ENCODE measurements at places on chromosomes 16 and 17.

- no peak for DNase-seq
Measured at GRCh38 chr16:3094289-3095027, 4.6 kb downstream of the ZSCAN10 start.

- no peak for DNase-seq
Measured at GRCh38 chr17:78725448-78726021, 56.5 kb downstream of the CYTH1 start.

DNA sequence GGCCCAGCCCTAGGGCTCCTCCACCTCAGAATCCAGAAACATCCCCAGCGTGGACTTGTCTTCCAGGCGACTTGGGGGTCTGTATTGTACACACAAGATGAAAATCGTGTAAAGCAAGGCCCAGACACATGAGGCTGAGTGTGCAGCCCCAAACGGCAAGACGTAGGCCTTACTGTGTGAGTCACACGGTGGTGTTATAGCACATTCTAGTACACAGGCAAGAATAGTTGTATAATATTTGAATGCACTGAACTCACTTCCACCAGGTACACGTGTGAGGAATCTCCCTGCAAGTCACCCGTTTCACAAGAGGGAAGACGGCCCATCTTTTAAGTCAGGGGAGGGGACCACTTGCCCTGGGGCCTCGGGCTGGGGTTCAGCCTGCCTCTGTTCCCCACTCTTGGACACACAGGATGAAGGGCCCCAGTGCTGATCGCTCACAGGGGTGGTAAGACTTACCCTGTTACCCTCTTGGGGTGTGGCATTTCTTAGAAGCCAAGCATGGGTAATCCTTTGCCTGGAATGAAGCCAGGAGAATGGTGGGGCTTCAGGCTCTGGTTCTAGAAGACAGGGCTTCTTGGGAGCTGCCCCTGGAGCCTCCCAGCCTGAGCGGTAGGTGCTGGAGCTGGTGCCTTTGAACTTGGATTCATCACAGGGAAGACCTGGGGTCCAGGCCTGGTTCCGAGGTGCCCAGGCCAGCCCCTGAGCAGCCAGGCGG is 71.3 kb downstream of the SREBF1 start:
- no peak for DNase-seq

DNA sequence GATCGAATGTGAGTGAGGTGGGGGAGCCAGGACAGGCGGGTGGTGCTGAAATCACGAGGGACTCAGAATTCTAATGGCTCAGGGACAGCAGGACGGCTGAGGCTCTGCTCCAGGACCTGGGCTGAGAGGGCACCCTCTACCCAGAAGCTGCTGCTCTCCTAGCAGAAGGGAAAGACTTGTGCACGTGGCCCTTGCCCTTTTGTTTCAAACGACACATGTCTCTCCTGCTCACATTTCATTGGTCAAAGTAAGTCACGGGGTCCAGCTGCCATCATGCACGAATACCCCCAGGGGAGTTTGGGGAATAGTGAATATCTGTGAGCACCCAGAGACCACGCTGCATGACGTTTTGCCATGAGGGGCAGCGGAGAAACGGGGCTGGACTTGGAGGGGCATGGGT is 73.2 kb downstream of the RTN4RL1 start:
- DNase-seq, result no peak

DNA sequence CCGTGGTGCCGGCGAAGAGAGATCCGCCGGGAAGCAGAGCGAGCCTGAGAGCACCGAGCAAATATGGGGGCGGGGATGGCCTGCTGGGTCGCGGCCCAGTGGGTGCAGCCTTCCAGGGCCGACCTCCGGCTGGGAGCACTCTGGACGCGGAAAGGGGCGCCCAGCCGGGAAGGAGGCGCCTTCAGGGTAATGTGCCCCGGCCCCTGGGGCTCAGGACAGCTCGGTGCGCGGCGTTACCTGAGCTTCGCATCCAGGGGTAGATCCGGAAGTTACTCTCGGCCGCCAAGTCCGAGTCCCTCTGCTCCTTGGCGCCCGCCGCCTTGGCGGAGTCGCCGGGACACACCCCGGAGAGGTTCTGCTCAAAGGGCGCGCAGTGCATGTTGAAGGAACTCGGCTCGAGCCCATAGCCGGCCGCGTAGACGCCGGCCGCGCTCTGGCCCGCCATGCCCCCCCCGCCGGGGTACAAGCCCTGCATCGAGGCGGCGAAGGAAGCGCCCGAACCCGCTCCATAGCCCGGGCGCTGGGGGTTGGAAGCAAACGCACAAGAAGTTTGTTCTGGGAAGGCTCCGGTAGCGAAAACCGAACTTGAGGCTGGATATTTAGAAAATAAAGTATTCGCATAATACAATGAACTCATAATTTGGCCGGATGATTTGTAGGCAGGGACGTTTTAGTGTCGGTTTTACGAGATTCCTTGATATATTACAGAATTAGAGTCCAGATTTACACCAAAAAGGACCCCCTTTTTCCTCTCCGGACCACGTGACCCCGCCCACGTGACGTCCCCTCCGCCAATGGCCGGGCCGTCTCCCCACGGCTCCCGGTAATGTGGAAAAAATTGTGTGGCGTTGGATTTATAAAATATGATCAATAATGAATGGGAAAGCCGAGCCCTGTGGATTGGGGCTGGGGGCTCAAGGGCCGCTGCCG is at the start of gene HOXB7:
Gene HOXB7, minus strand, starts transcription at position 736 of the 930 bp plus-strand sequence. Its CDS starts 99 bp downstream, at position 637.
- DNase-seq, result no peak

DNA sequence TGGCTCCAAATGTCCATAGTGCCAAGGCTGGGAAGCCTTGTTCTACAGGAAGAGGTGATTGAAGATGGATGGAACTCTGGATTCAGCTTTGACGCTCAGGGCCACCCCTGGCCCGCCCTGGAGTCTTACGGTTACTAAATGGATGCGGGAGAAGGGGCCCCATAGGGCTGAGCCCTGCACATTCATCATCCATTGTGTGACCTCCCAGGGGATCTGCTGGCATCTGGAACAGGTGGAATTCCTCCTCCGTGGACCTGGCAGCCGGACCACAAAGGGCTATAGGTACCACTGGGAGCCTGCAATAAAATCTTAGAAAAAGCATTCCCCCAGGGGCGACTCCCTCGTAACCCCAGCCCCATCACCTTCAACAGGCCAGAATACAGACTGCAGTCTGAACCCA is 81.4 kb upstream of the NOL11 start:
- no peak for DNase-seq

DNA sequence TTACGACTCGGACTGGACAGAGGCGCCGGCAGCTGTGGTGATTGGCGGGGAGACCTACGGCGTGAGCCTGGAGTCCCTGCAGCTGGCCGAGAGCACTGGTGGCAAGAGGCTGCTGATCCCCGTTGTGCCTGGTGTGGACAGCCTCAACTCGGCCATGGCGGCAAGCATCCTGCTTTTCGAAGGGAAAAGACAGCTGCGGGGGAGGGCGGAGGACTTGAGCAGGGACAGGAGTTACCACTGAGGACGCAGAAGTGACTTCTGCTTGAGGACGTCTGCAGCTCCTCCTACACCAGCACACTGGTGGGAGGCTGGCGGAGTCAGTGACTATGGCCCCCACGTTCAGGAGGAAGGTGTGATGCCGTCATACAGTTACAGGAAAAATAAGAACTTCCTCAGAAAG is 9.7 kb downstream of the MRM3 start:
- DNase-seq, result no peak

- no peak for DNase-seq
Measured at GRCh38 chr17:7383742-7384488, 3.0 kb downstream of the TNK1 start.

DNA sequence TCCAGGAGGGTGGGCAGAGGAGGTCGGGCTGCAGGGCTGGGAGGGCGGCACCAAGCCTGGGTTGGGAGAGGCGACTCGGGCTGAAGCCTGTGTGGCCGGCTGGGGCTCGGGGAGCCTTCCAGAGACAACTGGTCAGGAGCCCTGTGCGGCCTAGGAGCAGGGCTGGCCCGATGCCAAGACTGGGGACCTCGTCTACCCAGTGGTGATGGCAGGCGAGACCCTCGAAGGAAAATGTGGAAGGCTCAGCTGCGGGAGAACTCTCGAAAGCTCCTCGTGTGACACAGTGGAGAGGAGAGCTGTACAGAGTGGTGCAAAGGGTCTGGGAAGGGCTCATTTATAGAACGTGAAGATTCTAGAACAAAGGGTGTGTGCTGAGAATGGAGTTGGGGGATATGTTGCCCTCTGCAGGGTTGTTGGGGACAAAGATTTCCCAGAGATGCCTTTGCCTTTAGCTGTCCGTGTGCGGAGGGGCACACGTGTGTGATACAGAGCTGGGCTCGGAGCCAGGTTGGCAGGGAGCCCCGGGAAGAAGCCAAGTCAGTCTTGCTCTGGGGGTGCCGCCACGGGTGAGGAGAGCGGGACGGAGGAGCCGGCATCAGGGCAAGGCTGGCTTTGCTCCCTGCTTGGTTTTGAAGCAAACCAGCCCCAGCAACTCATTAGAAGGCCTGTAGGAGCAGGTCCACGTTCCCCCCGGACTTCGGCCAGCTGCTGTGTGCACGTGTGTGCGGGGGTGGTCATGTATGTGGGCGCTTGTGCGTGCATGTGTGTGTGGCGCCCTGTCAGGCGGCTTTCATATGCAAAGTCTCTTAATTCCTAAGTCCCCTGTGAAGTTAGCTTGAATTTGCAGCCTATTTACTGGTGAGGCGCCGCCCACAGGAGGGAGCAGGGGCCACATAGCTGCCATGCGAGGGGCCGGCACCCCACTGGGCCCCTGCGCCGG is 132.4 kb upstream of the CHMP6 start:
- DNase-seq, result no peak

GRCh38 chr17:28295677-28296578 is 23.1 kb upstream of the TMEM97 start:
- DNase-seq, result no peak

GRCh38 chr17:8332688-8333087 is 7.0 kb upstream of the ODF4 start:
- DNase-seq, result no peak

GRCh38 chr17:63827002-63827800 is at the start of the genes FTSJ3 and PSMC5:
Gene FTSJ3 (minus strand): TSS chr17:63827663. CDS start chr17:63826902, 761 bp downstream.
Gene PSMC5 (plus strand): TSS chr17:63827431. CDS start chr17:63827491, 60 bp downstream.
- peak; percentile 87 for DNase-seq

DNA sequence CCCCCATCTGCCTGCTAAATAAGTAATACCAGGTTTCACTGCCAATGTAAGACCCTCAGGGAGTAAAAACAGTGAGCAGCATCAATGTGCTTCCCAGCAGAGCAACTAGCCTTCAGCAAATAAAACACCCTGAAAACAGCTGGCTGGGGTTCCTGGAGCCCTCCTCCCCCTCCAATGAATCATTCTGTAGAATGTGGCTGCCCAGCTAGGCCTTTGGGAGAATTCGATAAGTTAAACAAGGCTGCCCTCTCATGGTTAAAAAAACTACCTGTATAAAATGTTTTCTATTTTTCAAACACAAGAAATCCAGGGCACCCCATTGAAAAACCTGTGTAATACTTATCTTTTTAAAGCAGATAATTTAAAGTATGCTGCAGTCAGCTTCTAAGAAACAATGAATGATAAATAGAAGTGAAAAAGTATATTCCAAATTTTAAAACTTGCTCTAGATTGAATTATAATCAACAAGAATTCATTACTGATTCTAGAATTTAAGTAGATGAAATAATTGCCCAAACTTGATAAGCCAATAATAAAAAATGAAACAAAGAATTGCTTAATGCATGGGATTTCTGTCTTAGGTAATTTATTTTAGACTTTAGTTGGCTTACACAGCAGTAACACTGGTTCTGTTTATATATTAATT is 9.4 kb upstream of the TOM1L1 start:
- no peak for DNase-seq

- no peak for DNase-seq
Measured at GRCh38 chr16:46638947-46639925, 18.1 kb upstream of the SHCBP1 start.

DNA sequence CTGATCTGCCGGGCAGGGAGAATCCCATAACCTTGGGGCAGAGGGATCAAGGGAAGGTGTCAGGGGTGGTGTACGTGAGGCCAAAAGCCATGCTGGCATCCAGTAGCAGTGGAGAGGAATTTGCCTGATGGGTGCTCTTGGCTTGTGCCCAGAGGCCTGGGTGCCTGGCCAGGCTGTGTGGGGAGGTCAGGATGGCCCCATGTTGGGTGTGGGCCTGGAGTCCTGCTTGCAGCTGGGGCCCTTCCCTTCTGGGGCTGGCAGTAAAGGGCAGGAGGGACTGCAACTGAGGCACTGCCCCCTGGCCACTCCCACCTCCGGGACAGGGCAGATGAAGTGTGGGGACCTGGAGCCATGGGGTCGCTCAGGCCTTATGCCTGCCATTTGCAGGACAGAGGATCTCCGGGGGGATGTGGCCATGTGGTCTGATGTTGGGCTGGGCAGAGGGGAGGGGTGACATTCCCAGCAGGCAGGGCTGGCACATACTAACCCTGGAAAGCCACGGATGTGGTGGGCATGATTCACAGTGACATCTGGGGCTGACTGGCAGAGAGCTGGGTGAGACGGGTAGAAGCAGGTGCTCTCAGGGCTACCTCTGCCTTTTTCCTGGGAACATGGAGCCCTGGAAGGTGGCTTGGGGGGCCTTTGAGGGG is 3.5 kb downstream of the FMNL1 start:
- DNase-seq, result no peak

DNA sequence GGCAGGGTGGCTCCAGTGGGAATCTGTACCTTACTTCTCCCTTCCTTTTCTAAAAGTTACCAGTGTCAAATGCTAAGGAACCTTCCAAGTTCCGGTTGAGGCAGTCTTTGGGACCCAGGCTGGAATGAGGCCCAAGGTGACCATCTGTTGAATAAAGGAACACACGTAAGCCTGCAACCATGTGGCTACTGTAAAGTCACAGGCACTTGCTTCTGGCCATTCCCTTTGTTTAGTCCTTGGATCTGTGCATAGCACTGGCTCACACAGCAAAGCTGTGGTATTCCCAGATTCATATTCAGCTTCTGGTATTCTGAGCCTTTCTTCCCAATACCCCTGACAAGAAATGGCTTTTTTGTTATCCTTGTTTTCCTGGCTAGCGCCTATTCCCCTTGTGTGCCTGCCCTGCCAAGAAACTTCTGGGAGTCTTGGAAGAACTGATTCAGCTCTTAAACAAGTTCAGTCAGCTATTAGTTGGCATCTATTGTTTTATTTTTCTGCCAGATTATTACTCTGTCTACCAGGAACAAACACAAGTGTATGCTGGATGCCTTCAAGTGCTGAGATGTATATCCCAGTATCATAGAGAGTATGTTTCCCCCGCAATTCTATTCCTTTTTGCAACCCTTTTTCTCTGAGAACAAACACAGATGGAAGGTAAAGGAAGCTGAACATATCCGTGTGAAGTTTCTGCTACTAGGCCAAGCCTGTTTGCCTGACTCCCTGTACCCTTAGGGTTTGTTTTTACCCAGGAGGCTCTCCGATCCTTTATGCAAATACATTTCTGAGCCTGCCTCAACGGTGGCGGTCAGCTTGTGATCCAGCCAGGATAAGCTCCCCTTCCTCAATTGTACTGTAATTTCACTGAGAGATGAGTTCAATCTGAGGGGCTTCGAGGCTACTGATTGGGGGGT is 13.2 kb downstream of the TMEM238L start:
- no peak for DNase-seq

DNA sequence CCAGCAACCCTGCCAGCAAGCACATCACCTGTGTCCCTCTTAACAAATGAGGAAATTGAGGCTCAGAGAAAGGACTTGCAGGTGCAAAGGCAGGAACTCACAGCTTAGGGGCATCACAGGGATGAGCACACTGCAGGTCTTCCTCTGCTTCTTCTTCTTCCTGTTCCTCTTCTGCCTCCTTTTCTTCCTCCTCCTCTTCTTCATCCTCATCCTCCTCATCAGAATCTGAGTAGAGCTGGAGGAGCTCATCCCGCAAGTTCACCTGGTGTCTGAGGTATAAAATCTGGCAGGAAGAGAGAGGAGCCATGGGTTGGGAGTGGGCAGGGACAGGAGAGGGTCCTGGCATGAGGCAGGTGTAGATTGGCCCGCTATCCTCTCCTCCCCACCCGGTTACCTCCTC is 2.6 kb downstream of the HAP1 start:
- DNase-seq, result no peak

- no peak for DNase-seq
Measured at GRCh38 chr16:1472974-1473373, 1.9 kb downstream of the CLCN7 start.

GRCh38 chr16:2776500-2777139 is 460 bp downstream of the ELOB start:
- no peak for DNase-seq
